ENCODE measurements at places on chromosomes 2 and 18. TPM values are rescaled to one million over a fixed set of nuclear protein-coding genes. Genes with fewer than 3 reads are reported as not detected.

TRAF3IP1 gene
- total RNA-seq, result 7.7 TPM

COX7A2L gene
- total RNA-seq, result 270 TPM

ITGB6 gene
- not detected for total RNA-seq

NT5DC4 gene
- total RNA-seq, result not detected

EHD3 gene
- total RNA-seq, result 30.6 TPM

MAL gene
- not detected for total RNA-seq

DRC1 gene
- total RNA-seq, result under 0.01 TPM

STPG4 gene
- 0.33 TPM for total RNA-seq

Data from fibroblast of lung (primary cell).